Activated T-cell treated with anti-CD3 and anti-CD28 coated beads, Interleukin-2, amount 50 U/mL, for 72 hours (primary cell): ENCODE measurements at places on chromosomes 12 and 14.

- peak; percentile 94 for DNase-seq
Measured at GRCh38 chr12:124914392-124915238, at the start of gene UBC. UBC (minus strand) TSS chr12:124914650; CDS start chr12:124913771, 879 bp downstream.

GRCh38 chr14:39025250-39025809, 77.7 kb downstream of the SEC23A start:
- DNase-seq, result no peak

DNA sequence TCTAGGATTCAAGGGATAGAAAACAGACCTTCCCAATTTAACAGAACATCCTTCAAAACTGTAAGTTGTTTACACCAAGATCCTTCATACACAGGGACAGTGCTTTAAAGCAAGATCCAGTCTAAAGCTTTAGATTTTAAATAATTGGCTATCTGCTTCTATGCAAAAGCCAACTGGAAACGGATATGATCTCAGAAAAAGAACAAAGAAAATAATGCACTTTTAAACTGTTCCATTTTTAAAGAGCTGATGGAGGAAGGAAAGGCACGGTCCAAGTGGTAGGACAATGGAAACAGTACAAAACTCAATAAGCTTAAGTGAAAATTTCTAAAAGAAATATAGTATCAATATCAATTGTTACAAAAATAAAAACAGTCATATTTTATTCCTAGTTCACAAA, 27.7 kb downstream of the LRP6 start:
- no peak for DNase-seq

DNA sequence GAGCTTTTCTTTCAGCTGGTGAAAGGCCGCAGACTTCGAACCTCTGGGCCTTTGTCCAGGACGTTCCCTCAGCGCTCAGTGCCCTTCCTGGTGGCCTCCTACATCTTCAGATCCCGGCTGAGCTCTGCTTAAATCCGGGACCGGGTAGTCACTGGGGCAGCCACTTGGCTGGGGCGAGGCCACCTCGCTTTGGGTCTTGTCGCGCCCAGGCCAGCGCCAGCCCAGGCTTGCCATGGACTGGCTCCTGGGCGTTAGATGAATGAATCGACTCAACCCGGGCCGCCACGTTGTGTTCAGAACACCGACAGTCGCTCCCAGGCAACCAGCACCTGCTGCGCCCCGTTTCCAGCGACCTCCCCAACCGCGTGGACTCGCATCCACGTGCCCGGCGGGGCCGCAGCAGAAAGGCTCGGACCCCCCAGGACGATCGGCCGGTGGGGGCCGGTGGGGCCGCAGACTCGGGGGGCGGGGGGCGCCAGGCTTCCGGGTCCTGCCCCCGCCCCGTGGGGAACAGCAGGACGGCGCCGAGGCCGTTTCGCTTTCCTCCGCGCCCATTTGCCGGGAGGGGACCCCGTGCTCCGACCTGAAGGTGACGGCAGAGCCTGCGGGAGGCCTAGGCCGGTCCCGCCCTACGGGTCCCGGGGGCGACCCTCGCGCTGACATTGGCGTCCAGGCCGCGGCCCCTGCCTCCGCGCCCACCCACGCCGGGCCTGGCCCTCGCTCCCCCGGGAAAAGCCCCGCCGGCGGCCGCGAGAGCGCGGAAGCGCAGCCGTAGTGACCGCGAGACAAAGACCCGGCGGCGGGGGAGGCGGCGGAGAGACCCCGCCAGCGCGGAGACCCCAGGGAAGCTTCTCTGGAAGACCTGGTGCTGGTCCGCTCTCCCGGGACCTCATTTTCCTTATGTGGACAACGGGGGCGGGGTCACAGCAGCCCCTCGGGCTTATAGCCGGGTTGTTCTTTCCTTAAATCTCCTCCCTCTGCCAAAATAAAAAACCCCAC, 37.3 kb upstream of the RCOR1 start:
- DNase-seq, result peak; percentile 70

- peak; percentile 62 for DNase-seq
Measured at GRCh38 chr12:24919346-24920001, 29.4 kb downstream of the BCAT1 start.

GRCh38 chr14:31842899-31843298, 234.2 kb upstream of the ARHGAP5 start:
- no peak for DNase-seq

GRCh38 chr14:26702721-26703230, 104.9 kb upstream of the NOVA1 start:
- no peak for DNase-seq
